ENCODE measurements at places on chromosomes 4 and X.

DNA sequence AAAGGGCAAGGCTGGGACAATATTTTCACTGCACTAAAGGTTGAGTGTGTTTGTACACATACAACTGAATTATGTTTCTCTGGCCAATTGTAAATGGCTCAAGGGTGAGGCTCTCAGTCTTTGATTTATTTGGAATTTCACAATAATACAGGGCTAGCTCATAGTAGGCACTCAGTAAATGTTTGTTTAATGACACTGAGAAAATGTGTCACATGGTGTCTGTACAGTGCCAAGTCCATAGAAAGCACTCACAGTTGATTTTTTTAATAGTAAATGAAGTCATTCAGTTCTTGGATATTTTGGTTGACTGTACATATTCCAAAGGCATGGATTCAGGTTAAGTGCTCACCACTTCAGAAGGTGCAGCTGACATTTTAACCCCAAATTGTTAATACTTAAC lies 176.4 kb downstream of the IL1RAPL2 start:
- no peak for DNase-seq

- DNase-seq, result no peak
Measured at GRCh38 chrX:117532339-117532738, 584.3 kb downstream of the KLHL13 start.

DNA sequence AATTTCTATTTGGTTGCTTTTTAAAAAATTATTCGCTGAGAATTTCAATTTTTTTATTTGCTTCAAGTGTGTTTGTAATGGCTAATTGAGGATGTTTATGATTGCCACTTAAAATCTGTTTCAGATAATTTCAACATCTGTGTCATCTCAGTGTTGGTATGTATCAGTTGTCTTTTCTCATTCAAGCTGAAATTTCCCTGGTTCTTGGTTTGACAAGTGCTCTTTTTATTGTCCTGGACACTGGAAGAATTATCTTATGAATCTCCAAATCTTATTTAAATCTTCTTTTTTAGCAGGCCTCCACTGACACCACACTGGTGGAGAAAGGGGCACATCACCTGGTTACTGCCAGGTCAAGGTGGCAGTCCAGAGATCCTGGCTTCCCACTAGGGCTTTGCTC lies 21.5 kb downstream of the CHST7 start:
- DNase-seq, result no peak

DNA sequence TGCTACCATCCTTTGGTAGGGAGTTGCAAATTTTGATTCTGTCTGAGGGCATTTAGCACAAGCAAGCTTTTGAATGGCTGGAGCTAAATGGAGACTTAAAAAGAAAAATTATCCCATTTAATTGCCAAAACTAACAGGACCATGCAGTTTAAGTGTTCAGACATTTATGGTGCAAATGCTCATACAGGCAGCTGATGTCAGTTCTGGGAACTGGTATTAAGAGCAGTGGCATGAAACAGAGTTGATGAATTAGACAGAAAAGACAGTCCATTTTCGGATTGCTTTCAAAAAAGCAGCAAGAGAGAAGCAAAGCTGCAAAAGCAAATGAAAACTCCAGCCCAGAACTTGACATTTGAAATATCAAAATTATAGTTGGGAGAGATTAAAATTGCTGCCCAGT lies 1.3 kb downstream of the SCRG1 start:
- DNase-seq, result no peak

DNA sequence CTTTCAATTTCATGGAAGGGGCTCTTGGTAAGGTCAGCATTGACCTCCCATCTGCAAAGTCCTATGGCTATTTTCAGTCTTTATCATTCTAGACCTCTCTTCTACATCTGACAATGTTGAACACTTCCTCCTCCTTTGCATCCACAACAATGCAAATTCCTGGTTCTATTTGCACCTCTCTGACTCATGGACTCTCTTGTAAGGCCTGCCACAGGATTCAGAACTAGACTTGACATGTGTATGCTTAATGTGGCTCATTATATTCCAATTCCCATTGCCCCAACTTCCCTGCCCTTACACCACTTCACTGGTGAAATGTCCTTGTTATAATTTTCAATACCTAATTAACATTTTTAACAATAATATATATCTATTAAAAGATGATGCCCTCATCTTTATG lies 314.3 kb upstream of the FGF13 start:
- no peak for DNase-seq

GRCh38 chr4:6461301-6462165 lies 10.9 kb downstream of the PPP2R2C start:
- DNase-seq, result no peak
